Sigmoid colon (tissue), 7 donors: ENCODE measurements at places on chromosomes 5 and 9. TPM values are rescaled to one million over a fixed set of nuclear protein-coding genes. Genes with fewer than 3 reads are reported as not detected.

GRCh38 chr5:84378961-84379360 lies 5.7 kb downstream of the EDIL3 start:
- DNase-seq = no peak

DNA sequence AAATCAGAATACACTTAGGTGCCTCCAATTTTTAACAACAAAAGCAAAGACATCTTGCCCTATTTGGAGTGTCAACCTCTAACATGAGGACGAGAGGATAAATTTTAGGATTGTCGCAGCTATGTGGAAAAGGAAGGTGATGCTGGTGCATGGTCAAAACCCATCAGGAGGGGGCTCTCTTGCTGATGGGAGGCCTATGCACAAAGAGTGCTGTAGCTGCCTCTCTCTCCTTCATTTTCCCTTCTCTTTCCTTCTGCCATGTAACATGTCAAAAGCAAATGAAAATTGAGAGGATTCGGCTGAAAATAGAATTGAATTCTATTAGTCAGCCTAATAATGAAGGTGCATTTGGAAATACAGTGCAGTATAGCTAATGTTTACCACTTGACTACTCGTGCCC lies 578.7 kb upstream of the ZNF462 start:
- no peak for DNase-seq

- DNase-seq = no peak
Observed at GRCh38 chr9:109950710-109951443, 170.9 kb downstream of the PALM2AKAP2 start.

DNA sequence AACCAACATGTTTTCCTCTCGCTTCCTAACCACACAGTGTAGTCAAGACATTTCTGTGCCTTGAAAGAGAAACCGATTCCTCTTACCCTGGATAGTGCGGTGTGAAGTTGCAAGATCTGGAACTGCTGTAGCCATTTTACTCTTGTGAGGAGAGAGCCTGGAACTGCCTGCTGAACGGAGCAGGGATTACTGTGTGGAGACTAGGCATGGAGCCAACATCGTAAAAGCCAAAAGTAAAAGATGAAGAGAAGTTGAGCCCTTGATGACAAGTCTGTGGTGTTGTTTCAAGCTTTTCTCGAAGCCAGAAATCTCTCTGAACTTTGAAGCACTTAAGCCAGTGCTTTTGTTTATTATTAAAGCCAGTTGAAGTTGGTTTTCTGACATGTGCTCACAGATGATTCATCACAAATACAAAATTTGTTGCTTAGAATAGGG lies 110.1 kb upstream of the GRIN3A start:
- DNase-seq = no peak

DNA sequence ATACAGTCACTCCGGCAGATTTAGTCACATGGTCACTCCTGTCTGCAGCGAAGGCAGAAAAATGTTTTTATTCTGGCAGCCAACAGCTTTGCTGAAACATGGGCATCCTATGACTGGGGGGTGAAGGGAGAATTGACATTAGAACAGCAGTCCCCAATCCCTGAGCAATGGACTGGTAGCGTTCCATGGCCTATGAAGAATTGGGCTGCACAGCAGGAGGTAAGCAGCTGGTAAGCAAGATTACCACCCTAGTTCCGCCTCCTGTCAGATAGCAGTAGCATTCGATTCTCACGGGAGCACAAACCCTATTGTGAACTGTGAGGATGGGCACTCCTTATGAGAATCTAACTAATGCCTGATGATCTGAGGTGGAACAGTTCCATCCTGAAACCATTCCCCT lies 93.1 kb upstream of the FTMT start:
- no peak for DNase-seq

DNA sequence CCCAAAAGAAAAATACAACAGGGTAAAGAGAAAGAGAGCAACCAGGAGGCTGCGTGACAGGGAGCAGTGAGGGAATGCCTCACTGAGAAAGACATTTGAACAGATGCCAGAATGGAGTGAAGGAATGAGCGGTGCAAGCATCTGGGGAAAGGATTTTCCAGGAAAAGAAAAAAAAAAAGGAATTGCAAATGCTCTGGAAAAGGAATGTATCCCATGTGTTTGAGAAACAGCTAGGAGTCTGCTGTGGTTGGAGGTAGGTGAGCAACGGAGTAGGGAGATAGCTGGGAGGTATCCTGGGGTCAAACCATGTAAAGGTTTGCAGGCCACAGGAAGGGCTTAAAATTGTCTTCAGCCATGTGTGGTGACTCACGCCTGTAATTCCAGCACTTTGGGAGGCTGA lies 23.6 kb upstream of the CEMIP2 start:
- DNase-seq = no peak

GRCh38 chr9:133935328-133936005 lies 56.7 kb downstream of the VAV2 start:
- peak; percentile 88 for DNase-seq

GRCh38 chr9:83355729-83356151 lies 182.5 kb downstream of the FRMD3 start:
- no peak for DNase-seq

DNA sequence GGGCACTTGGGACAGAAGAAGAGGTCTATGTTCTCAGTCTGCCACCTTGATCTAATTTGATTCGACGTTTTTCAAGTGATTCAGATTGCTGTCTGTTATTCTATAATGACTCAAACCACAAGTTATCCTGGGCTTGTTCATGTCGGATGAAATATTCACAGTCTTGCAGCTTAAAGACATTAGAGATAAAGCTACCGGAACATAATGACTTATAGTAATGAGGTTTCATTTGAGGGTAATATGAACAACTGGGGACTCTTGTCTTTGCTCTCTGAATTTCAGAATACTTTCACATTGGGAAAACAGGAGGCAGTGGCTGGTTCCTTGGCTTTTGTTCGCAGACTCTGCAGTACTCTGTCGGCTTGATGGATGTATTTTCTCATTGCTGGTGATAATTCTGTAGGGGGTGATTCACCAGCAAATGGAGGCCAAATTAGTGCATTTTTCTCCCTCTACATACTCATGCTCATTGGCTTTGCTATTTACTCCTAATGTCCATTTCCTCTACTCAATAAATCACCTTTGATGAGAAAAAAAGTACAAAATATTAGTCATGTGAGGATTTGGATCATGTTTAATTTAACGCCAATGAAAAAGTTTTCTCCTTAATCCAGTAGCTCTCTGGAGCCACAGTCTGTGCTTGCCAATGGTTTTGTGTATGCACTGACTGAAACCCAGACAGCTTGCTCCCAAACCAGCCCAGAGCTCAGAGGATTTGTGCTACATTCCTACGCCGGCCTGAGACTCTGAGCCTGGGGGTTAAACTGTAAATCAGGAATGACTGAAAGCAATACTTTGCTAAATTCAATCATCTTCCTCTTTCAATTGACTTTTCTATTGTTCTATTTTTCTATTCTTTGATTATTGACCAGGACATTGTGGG lies 154.7 kb upstream of the ANKH start:
- DNase-seq = no peak

DNA sequence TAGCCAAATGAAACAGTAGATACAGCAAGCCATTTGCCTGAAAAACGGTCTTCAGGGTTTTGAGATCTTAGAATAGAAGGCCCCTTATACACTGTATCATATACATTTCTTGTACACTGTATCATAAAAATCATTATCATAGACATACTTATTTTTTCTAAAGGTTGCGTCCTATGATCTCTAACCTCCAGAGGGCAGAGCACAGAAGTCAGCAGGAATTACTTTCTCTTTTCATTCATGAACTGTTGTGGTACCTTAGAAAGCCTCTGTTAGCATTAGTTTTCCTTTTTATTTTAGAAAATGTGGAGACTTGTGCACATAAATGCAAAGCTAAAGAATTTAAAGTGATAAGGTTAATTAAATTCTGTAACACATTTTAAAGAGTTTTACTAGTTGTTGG lies 115.4 kb downstream of the OXCT1 start:
- no peak for DNase-seq

- DNase-seq = no peak
Observed at GRCh38 chr5:165334201-165334600, 1828.8 kb downstream of the MAT2B start.

DNA sequence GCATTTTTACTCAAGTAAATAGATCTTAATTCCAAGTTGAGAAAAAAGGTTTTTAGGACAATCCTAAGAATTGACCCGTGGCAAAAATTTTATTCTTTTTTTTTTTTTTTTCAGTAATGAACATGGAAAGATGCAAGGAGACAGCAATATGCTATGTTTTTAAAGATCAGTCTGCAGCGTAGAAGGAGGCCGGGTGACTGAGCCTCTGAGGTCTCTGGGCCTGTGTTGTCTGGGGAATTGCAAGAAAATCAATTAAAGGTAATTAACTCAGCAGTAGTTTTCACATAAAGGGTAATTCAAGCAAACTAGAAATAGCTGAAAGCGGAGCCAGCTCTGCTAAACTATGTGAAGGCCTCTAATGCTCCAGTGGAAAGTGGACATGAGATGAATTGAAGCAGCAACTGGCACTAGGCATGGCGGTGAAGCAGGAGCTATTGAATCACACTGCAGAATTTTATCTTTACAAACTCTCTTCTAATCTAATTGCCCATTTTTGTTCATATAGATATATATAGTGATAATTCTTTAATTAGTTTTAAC lies 285.2 kb upstream of the ITGA1 start:
- no peak for DNase-seq

DNA sequence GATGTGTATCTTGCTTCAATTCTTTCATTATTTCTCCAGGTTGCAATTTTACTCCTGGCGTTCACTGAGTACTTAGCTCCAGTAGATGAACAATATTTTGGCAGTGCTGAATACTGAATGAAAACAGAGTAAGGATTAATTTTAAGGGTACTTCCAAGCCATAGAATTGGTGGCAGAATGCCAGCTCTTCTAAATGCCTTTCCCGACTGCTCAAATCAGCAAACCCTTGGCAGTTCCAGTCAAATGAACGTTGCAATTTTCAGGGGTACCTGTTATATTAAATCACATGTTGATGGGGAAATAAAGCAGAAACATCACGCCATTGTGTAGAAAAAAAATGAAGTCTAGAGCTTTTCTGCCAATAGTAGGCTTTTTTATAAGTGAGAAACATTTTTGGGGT lies 282.4 kb upstream of the RPS23 start:
- no peak for DNase-seq

DNA sequence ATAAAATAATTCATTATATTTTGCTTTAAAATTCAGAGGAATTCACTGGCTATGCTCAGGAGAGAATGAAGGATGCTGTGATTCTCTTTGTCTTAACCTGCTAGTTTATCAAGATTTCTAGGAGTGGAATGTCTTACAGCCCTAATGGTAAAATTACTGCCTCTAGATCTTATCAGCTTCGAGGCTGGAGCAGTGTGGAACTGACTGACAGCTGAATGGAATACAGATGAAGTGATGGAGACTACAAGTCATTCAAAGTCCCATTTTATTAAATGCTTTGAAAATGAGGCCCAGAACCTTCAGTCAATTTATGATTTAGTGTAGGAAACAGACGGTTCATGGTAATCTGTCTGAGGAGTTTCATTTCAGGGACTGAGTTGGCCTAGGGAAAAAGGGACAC lies 202.1 kb downstream of the RFX3 start:
- DNase-seq = no peak

GRCh38 chr9:70594386-70594944 lies 180.0 kb upstream of the KLF9 start:
- no peak for DNase-seq

GRCh38 chr5:146238973-146239372 lies 35.6 kb downstream of the RBM27 start:
- no peak for DNase-seq

- no peak for DNase-seq
Observed at GRCh38 chr9:102205251-102205650, 466.8 kb upstream of the GRIN3A start.

DNA sequence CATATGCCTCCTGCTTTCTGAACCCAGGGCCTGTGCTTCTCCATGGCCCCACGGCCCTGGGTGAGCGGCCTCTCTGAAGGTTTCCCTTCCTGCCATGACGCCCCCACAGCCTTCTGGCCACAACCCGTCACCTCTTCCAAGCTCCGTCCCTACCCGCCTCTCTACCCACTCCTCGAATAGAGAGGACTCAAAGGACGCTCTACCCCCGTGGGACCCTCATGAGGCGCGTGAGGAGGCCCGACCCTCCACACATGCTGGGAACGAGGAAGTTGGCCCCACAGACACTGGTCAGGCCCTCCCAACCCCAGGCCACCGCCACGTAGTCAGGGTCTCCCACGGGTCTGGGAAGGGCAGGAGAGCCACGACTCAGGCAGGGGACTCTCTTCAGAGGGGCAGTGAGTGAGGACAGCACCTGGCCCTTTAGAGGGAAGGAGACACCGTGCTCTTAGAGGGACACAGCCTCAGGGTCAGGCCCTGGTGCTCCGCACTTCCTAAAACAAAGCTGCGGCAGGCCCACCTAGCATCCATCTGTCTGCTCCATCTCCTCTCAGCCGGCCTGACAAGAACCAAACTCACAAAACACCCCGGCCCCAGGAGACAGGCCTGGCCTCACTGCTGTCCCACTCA lies 5.3 kb downstream of the BRD3 start:
- DNase-seq = peak; percentile 56

- no peak for DNase-seq
Observed at GRCh38 chr5:161305601-161306000, 240.9 kb downstream of the GABRB2 start.

GRCh38 chr5:158570502-158570901 lies 529.2 kb downstream of the EBF1 start:
- DNase-seq = no peak

DNA sequence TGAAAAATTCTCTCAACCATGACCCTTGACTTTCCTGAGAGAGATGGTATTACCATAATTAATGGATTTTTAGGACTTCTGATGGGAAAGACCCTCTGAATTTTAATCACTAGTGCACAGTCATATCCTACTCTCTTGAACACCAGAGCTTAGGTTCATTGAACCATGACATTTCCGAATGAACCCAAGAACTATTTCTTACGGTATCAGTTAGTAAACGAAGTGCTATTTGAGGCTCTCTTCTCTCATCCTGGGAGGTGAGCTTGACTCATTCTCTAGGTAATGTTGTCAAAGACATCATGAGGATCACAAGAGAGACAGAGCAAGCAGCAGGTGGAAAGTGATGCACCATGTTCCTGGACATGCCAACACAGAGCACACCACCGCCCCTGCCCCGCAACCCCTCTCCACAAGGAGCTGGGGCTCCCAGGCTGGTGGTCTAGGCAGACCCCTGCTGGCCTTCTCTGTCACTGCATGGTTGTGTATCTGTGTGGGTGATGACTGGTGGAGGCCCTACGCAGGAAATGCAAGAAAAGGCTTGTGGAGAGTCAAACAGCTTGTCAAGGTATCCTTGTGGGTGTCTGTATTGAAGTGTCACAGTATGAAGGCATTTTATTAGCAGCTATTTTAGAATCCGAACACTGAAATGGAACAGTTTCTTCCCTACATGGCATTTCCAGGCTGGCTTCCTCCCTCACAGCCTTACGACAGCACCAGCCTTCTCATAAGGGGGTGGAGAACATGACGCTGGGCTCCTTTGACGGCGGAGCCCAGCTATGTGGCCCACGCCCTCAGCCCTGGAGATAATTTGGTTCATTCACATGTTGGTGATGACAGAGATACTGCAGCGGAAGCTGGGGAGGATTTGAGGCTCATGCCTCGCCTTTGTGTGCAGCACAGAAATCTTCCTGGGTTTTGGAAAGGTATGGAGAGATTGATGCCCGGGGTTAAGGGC lies 297.6 kb downstream of the NTRK2 start:
- DNase-seq = no peak

- no peak for DNase-seq
Observed at GRCh38 chr9:83794051-83794450, 23.5 kb downstream of the GKAP1 start.

GLDC gene
- total RNA-seq = not detected

TAF11L12 gene
- not detected for total RNA-seq

MEGF9 gene
- 13.7 TPM for total RNA-seq

HTR1A gene
- total RNA-seq = not detected

SHROOM1 gene
- 20.0 TPM for total RNA-seq

SPATA31E1 gene
- not detected for total RNA-seq

C9orf50 gene
- 0.82 TPM for total RNA-seq
